Stimulated activated CD8-positive, alpha-beta memory T cell treated with anti-CD3 and anti-CD28 coated beads, Interleukin-4, amount 100 ng/mL, for 4 hours (primary cell): ENCODE measurements at places on chromosomes 2 and 18.

GRCh38 chr2:212423089-212423488, 115.5 kb downstream of the ERBB4 start:
- no peak for DNase-seq

GRCh38 chr2:239130041-239130440, 270.8 kb downstream of the HDAC4 start:
- no peak for DNase-seq

DNA sequence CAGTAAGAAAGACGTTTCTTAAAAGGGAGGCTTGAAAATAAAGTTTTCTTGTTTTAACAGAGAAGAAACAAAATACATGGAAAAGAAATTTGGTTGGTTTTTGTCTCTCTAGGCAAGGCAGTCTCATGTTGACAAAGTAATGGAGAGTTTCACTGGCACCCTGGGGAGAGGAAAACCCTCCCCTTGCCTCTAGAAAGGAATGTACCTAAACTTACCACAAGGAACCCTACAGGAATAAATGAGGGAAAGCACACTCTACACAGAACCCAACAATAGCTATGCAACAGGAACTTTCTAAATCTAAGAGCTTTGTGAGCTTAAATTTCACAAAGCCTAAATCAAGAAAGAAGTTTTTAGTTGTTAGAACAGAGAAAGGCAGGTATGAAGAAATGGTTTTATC, 37.0 kb downstream of the FIGN start:
- no peak for DNase-seq

DNA sequence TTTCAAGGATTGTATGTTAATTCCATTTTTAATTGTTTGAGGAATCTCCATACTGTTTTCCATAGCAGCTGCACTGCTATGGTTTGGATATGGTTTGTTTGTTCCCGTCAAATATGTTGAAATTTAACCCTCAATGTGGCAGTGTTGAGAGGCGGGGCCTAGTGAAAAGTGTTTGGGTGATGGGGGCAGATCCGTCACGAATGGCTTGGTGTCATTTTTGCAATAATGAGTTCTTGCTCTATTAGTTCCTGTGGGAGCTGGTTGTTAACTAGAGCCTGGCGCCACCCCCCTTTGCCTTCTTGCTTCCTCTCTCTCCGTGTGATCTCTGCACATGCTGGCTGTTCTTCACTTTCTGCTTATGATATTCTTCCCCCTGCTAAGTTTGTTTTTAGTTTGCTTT, 71.4 kb upstream of the LDLRAD4 start:
- DNase-seq: no peak

- DNase-seq: no peak
Observed at GRCh38 chr2:19893520-19894133, 8.2 kb downstream of the TTC32 start.

DNA sequence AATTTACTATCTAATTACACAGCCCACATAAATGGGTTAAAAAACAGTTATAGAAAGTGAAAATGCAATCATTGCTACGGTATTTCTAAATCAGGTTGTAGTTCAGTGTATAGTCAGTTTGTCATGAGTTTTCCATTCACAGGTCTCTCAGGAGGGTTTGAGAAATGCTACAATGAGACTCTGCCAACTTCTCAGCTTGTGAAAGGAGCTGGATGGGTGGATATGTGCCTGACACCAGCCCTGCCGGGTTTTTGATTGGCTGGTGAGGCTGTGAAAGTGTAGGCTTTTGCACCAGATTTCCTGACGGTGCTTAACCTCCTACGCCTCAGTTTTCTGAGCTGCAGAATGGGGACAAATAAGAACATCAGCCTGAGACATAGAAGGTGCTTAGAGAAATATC, 102.6 kb upstream of the SMIM21 start:
- DNase-seq: no peak

- no peak for DNase-seq
Observed at GRCh38 chr18:31301201-31301655, 16.7 kb upstream of the DSG1 start.

- no peak for DNase-seq
Observed at GRCh38 chr2:159071190-159071915, 102.9 kb downstream of the TANC1 start.

- DNase-seq: no peak
Observed at GRCh38 chr18:31102941-31103340, 720 bp upstream of the DSC2 start.

GRCh38 chr2:108541451-108541850, 7.2 kb downstream of the LIMS1 start:
- DNase-seq: no peak

DNA sequence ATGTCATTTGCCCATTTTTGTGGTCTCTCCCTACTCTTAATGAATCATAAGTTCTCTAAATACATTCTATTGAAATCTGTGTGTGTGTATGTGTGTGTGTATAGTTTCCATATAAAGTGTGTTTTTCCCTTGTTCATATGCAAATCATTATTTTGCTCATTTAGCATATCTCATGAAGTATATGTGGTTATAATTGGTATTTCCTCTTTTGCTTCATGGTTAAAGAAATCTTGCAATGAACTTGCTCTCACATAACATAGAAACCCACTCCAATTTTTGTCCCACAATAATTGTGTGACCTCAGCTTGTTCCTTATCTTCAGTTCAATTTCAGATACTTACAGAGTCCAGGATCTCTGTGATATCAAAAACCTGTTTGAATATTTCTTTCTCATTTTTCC, 1.2 kb downstream of the CPO start:
- no peak for DNase-seq

DNA sequence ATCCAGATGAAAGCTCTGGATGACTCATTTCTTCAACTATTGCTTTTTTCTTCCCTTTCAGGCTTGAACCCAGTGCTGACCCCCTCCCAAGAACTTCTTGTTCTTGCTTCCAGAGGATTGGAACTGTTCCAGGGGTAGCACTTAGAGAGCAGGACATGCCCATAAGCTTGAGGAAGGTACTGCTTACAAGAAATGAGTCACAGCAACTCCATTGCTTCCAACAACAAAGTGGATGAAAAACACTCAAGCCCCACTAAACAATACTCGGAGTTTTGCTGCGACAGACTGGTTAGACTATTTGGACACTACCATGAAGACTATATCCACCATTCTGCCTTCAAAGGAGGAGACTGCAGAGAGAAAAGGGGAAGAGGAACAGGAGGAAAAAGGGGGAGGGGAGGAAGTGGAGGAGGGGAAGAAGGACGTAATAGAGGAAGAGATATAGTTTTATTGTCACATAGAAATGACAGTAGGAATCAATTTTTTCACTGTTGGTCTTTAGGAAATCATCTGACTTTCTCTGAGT, 1.6 kb upstream of the EPC2 start:
- no peak for DNase-seq

DNA sequence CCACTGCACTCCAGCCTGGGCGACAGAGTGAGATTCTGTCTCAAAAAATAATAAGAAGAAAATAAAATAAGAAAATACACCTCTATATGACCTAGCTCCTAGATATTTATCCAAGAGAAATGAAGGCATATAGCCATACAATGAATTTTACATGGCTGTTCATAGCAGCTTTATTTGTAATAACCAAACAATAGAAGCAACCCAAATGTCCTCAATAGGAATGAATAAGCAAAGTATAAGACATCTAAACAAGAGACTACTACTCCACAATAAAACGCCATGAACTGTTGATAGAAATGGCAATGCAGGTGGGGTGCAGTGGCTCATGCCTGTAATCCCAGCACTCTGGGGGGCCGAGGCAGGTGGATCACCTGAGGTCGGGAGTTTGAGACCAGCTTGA, 31.2 kb upstream of the MYCN start:
- no peak for DNase-seq

DNA sequence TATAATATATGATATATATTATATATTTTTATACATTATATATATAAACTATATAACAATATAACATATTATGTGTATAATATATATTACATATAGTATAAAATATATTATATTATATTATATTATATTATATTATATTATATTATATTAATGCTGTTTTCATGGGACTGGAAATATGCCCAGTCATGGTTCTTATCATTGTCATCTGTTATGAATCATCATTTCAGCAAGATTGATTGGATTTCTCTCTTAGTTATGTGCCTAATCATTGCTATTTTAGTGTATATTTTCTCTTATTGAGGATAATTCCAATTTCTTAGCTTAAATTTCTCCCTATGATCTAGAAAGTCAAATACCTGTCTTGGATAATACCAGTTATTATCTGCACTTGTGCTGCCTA, 617.8 kb downstream of the TRIB2 start:
- DNase-seq: no peak

GRCh38 chr18:26497866-26498265, 50.5 kb downstream of the KCTD1 start:
- DNase-seq: no peak

DNA sequence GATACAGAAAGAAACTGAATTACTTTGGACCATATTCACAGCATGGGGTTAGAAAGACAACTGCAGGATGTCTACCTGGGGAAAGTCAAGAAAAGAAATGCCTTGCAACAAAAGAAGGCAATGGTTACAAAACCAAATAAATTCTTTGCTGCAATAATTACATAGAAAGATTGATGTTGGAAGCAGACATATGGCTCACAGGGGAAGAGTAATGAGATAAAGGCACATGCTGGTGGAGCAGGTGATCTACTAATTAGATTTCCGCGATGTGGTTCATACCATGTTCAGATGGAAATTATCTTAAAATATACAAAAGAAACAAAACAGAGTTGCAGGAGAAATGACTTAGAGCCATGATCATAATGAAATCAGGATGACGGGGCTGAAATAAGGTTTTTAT, 718.8 kb upstream of the PKDCC start:
- DNase-seq: no peak

- DNase-seq: no peak
Observed at GRCh38 chr2:42558827-42559226, 9.6 kb upstream of the MTA3 start.

DNA sequence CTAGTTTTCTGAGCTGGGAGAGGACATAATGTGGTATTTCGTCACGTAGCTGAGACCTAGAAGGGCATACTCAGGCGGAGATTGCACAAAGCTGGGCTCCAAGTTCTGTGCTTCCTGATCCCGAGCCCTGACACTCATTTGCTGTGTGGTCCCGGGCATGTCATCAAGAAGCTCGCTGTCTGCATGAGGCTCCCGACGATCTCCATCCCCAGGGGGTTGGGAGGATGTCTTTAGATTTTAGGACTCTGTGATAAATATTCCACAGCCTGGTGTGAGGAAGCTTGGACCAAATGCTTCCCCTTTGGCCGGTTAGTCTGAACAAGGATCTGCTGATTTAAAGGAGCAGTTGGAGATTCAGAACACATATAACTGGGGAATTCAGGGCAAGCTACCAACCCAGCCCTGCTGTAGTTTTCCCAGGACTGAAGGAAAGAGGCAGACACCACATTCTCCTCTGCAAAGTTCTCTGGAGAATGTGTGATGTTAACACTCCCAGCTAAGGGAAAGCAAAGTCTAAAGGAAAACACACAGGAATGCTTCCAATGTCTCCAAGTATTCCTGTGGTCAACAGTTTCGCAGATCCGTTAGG, 2.3 kb downstream of the KCNE4 start:
- no peak for DNase-seq

GRCh38 chr2:239399433-239399920, 1.3 kb downstream of the HDAC4 start:
- no peak for DNase-seq

DNA sequence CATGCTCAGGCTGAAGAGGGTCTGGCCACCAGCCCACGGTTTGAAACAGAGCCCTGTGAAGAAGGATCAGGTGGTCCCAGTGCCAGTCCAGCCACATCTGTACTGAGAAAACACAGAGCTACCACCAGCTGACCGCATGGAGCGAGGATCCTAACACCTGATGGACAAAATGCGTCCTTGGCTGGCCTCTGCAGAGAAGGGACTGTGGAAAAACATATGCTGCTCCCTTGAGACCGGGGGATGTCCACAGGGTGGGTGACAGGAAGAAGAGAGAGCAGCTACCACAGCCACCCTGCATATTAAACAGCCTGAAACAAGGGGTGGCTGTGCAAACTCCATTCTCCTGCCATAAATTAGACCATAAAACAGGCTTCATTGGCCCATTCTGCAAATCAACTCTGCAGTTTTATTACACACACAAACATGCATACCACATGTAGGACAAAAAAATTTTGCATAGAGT, 137.2 kb downstream of the BCL2 start:
- no peak for DNase-seq

DNA sequence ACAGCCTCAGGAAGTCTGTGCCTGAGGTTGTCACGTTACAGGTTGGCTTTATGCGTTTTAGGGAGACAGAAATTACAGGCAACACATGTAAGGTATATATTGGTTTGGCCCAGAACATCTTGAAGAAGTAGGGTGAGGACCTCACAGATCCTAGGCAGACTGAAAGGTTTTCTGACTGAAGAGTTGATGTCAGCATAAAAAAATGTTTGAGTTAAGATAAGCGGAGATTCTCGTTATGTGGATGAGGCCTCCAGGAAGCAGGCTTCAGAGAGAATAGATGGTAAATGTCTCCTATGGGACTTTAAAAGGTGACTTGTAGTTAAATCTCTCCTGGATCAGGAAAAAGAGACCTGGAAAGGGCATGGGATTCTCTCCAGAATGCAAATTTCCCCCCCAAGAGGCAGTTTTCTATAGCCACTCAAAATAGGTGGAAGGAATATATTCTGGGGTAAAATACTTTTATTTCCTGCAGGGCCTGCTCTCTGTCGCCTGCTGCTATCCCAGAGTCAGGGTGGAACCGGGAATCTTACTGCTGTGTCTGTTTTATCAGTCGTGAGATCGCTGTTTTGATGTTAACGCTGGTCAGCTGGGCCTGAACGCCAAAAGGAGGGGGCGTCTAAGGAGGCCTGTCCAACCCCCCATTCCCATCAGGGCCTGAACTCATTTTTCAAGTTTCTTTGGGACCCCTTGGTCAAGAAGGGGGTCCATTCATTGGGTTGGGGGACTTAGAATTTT, 171.1 kb downstream of the HDAC4 start:
- DNase-seq: no peak

DNA sequence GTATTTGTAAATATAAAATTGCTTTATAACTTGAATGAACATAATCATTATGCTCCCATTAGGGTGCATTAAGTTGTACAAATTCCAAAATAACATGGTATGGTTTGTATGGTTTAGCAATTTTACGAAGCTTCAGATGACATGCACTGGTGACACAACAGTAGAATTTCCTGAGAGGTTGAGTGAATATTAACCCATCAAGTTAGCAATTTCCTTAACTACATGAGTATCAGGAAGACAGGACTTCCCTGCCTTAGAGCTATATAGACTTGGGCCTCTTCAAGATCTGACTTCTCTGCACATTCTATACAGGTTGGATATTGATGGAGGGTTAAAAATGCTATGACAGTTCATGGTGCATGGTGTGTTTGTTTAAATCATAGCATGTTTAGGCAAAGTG, 60.2 kb downstream of the ZC3H6 start:
- no peak for DNase-seq

DNA sequence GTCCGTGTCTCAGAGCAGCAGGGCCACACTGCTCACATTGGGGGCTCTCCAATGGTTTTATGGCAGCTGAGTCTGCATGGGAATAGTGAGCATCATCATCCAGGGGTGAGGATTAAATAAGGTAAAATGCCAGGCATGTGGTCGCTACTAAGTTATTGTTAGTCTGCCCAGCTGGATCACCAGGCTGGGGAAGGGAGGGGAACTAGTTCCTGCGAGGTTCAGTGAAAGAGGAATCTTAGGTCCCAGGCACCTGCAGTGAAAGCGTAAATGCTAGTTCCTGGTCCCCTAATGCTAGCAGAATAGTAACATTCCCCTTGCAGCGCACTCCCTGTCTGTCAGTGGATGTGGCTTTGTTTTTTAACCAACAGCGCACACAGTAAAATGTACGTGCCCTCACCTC, 60.1 kb downstream of the ARHGEF4 start:
- no peak for DNase-seq

GRCh38 chr2:32222966-32223365, 41.7 kb downstream of the NLRC4 start:
- no peak for DNase-seq

GRCh38 chr2:118091631-118092030, 3.4 kb downstream of the INSIG2 start:
- no peak for DNase-seq
